ENCODE measurements at places on chromosomes 5 and 9.

DNA sequence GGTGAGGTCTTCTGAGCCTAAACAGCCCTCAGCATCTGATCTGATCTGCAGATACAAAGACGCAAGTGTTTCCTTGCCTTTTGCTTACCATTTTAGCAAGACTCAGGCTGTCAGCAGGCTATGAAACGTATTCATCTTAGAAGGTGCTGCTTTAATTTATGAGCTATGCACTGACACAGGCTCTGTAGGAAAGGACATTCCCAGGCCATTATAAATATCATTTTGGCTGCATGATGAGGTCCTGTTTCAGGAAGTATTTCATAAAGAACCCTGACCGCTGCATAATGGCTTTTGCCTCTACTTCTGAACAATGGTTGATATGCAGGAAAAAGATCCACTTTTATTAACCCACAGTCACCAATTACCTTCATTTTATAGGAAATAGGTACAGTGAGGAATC, 98.4 kb upstream of the CAST start:
- DNase-seq: no peak

DNA sequence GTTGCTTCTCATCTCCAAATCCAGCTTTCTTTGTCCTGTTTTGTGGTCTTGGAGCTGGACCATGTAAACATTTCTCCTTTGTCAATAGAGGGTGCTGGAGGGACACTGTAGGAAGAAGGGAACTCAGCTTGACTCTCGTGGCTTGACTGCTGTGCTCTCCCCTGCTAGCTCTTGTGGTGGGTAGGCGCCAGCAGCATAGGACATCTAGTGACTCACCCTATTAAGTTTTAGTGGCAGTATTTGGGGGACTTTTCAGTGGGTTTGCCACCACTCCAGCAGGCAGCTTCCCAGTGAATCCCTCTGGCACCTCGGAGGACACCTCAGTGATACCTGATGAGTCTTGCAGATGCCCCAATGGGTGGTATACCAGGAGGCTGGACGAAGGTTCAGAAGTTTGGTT, 97.8 kb downstream of the TSSK1B start:
- peak; percentile 83 for DNase-seq

- DNase-seq: no peak
These were observed 147.9 kb downstream of the MACROH2A1 start for GRCh38 chr5:135251093-135251492.

DNA sequence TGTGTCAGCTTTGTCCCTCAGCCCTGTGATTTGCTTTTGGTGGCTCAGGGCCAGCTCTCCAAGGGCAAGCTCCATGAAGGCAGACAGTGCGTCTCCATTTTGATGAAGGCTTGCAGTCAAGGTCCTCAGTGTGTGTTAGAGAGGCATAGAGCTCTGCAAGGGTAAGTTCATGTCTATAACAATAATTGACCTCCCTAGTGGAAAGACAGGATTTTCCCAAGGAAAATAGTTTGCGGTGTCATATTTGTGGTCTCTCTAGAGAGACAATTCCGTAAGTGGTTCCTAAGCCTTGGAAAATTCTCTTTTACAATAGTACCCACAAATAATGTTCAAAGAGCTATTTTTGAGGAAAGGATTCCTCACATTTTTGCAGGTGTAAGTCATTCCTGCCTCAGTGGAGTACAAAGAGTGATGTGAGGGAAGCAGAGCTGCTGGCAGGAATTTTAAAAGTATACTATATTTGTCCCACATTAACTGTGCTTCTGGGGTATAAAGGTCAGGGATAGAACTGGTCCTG, 40.2 kb downstream of the SLC1A3 start:
- DNase-seq: no peak

GRCh38 chr9:13552606-13553215, 273.2 kb upstream of the MPDZ start:
- DNase-seq: no peak

DNA sequence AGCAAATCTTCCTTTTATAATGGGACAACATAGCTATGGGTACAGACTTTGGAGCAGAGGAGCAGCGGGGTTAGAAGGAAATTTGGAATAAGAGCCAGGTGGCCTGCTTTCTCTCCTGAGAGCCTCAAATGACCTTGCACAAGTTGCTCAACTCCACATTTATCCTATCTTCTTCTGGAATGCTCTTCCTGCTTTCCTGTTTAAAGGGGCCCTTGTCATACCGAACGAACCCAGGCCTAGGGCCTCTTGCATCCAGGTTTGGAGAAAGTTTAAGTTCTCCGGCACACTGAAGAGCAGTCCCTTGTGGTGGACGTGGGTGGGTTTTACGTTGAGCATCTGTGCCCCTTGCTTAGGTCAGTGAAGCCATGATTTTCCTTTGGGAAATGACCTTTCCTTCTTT, 197.9 kb upstream of the NR3C1 start:
- no peak for DNase-seq

DNA sequence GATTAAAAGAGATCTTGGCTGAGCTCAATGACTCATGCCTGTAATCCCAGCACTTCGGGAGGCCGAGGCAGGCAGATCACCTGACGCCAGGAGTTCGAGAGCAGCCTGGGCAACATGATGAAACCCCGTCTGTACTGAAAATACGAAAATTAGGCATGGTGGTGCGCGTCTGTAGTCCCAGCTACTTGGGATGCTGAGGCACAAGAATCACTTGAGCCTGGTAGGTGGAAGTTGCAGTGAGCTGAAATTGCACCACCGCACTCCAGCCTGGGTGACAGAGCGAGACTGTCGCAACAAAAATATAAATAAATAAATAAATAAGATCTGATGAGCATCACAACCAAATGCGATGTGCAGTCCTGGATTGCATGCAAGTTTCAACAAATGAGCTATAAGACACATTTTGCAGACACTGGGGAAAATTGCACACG, 8.7 kb upstream of the ENG start:
- DNase-seq: no peak

GRCh38 chr5:96924016-96924443, 11.8 kb upstream of the LNPEP start:
- no peak for DNase-seq

DNA sequence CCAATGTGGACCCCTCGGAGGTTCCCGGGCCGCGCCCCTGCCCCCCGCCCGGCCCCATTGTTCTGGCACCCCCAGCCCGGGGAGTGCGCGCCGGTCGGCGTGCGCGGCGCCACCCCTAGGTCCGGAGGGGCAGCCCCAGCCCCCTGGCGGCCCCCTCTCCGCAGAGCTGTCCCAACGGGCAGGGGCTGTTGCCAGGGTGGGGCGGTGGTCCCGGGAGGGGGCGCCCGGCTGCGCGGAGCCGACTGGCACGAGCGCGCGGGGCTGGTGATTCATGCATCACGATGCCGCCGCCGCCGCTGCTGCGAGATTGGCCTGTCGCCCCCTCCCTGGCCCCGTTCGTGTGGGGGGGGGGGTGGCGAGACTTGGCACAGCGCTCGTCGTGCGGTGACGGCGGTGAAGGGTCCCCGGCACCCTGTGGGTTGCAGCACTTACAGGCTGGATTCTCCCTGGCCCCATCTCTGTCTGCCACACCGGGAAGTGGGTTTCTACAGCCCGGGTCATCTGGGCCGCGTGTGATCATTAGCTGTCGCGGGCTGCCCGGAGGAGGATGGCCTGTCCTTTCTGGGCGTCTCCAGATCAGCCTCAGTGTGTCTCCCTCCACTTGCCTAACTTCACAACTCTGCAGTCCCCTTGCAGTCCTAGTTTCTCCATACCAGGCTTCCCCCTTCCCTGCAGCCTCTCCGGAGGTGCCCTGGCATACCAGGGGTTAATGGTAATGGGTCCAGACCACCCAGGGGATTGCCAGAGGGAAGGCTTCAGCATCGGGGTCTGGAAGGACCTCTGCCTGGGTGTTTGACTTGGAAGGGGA, 858 bp downstream of the NCS1 start:
- no peak for DNase-seq

GRCh38 chr5:74521401-74521800, 119.1 kb downstream of the ENC1 start:
- DNase-seq: peak; percentile 93

GRCh38 chr9:94817291-94818177, 91.0 kb downstream of the AOPEP start:
- no peak for DNase-seq

DNA sequence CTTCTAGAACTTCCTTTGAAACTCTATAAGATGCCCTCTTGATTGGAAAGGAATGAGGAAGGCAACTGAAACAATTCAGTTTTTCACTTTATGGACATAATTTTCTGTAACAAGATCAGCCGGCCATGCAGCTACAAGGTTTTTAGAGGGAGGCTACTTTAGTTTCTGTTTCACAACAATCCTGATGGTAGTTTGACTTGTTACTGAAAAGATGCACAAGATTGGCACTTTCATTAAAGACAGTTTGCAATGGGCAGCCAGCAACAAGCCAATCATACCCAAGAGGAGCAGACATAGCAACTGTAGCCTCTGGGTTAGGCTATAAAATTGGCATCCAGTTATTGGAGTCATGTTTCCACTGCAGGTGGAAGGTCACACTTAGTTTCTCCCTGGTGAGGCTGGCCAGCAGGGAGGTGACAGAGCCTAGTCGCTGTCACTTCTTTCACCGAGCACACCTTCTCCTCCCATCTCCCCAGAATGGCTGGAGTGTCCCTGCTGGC, 74.3 kb upstream of the TGFBR1 start:
- DNase-seq: no peak

DNA sequence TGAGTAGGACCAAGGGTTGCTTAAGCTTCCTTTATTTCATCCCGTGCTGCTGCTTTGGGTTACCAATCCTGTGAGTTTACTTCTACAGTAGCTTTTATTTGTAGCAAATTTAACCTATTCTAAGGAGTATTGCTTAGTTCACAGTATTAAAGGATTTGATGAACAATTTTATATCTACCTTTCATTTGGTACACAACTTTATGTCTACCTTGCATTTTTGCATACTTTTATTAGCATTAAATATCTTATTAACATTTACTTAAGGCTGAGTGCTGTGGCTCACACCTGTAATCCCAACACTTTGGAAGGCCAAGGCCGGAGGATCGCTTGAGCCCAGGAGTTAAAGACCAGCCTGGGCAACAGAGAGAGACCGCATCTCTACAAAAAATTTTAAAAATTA, 4.2 kb downstream of the GTF3C4 start:
- no peak for DNase-seq

GRCh38 chr9:86660146-86660943, 287.0 kb downstream of the GAS1 start:
- DNase-seq: no peak

- DNase-seq: no peak
These were observed 40.2 kb upstream of the LPAR1 start for GRCh38 chr9:111078391-111079038.

DNA sequence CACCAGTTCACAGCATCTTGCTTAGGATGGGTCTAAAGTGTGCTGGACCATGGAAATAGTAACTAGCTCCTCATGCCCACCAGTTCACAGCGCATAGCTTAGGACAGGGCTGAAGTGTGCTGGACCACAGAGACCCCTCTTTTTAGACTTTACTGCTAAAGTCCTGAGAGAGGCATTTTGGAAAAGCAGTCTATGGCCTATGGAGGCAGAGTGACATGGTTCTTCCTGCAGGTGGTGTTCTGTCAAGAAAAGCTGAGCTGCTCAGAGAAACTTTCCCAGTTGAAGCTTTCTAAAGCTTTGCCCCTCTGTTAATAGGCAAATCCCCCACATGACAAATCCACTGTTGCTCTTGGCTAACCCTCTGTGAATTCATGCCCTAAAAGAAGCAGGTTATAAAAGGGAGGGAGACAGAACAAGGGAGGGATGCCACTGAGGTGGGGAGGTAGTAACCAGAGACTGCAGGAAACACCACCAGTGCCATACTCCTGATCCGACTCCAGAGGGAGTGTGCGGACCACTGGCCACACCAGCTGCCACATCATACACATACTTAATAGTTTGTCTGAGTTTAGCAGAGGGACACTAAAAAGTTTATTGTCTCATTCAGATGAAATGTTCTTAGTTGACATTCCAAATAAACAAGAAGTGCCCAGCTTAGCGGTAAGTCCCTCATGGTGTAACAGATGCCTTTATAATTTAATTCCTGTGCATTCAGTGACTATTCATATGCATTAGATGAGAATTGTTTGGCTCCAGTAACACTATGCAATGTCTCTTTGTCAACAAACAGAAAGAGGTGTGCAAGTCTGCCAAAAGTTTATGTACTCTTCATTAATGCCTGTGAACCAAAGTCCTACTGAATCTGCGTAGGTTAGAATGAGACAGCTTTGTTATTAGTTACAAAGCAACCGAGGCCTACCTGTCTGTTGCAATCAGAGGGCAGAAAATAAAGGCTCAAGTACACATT, 236.2 kb upstream of the NFIL3 start:
- no peak for DNase-seq

- no peak for DNase-seq
These were observed 1.7 kb downstream of the PALM2AKAP2 start for GRCh38 chr9:109781541-109782197.

DNA sequence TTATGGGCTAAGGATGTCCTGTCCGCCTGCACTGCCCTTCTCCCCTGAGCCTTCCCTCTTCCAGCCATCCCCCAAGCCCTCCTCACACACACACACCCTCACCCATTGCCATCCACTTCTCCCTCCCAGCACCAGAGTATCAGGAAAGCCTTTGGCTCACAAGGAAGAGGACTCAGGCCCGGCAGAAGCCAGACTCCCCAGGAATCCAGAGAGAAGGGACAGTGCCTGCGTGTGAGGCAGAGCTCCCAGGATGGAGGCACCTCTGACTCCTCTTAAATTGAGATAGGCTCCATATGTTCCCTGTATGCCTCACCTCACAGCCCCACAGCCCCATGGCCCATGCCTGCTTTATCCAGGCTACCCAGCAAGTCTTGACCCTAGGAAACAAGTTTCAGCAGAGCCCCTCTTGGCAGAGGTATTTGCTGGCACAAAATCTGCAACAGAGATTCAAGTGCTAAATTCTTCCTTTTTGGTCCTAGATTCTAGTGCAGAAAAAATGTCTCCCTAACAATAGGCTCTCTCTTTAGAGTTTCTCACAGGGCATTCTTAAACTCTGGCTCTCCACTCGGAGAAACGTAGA, 761 bp downstream of the IL17B start:
- no peak for DNase-seq

GRCh38 chr9:135340143-135340655, 139.4 kb upstream of the PPP1R26 start:
- DNase-seq: no peak

- DNase-seq: no peak
These were observed 495.1 kb downstream of the CDH18 start for GRCh38 chr5:19492861-19493260.

- DNase-seq: no peak
These were observed 119.4 kb downstream of the TLR4 start for GRCh38 chr9:117823576-117823975.

DNA sequence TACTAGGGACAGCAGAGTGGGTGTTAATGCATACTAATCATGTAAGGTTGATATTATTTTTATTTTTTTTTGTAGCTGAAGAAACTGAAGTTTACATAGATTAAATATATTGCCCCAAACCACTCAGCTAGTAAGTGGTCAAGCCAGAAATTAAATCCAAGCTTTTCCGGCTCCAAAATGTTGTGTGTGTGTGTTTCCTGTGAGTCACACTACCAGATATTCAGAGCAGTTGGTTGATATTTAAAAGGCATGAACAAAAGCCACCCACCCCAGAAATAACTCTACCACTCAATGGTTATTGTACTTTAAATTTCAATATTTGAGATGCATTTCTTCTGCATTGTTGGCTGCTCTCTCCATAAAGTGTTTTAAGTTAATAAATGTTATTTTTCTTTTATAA, 29.5 kb downstream of the KCNN2 start:
- no peak for DNase-seq

GRCh38 chr9:33123407-33124031, 43.6 kb downstream of the B4GALT1 start:
- no peak for DNase-seq
